Fibroblast of skin of right biceps (primary cell): ENCODE measurements at places on chromosomes 6 and 20.

- DNase-seq = no peak
Measured at GRCh38 chr6:122825163-122825562, 36.1 kb downstream of the SMPDL3A start.

DNA sequence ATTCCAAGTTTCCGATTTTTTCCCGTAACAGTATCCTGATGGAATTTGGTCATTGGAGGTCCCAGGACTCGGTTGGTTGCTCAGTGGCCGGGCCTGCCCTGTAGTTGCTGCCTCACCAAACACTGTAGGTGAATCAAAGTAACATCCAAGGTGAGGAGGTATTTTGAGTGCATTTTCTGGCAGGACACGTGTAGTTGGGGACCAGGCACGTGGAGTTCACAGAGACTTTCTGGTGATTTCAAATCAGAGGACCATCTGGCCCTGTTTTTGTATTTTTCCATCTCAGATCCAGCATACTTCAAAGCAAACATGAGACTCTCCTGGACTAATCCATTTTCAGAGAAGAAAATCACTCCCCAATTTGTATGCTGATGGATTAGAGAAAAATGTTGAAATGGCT is 9.9 kb upstream of the DTD1 start:
- no peak for DNase-seq

- DNase-seq = no peak
Measured at GRCh38 chr20:37336369-37337207, 9.4 kb upstream of the SRC start.

DNA sequence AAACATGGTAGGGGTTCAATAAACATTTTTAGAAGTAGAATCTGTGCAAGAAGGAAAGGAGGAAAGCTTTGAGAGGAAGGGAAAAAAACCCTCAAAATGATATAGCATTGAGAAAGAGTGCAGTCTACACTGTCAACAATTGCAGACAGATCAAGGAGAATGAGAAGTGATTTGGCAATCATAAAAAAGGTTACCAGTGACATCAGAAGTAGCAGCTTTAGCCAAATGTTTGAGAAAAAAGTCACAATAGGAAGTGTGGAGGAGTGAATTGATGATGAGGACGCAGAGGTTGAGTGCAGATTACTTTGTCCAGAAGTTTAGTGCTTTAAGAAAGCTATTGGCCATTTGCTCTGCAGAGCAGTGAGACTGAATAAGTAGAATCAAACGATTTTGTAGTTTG is 155.0 kb downstream of the GJA1 start:
- peak; percentile 9 for DNase-seq

DNA sequence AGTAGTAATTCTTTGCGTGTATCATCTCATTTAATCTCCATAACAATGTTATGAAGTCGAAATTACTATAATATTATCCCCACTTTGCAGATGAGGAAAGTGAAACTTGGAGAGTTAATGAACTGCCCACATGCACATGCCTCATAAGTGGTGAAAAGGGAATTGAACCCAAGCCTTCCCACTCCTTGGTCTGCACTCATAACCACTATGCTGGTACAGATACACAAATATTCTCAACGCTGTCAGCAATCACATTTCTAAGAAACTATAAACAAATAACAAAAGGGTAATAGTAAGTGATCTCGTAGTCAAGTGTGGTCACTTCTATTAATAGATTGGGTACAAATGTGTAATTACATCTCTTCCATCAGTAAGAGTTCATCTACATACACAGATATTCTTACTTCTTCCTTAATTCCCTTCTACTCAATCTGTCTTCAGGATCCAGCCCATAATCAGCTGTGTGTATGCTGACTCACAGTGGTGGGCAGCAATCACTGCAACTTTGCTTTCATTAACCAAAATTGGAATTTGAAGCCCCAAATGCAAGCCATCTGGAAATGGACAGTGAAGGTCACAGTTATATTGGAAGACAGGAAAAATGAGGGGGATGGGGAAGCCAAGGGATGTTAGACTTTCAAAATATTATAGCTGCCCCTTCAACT is 6.6 kb downstream of the PRSS35 start:
- peak; percentile 42 for DNase-seq

DNA sequence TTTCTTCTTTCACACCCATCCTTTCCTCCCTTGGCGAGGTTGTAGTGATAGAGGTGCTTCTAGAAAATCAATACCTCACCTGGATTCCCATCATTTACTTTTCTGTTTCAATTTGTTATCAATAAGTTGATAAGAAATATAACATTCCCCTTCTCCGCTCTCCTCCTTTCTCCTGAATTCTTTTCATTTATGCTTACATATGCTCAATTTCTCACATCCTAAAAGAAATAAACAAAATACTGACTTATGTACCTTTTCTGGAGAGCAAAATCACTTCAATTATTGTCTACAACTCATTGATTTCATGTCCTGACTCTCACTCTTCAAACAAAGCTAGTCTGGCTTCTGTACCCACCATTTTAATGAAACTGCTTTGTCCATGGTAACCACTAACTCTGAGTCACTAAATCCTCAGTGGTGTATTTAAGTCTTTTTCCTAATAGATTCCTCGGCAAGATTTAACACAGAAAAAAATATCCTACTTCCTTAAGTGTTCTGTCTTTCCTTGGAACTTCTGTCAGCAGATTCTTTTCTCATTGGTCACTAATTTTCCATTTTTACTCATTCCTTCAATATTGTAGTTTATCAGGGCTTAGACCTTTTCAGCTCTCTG is 289.6 kb downstream of the RFPL4B start:
- peak; percentile 87 for DNase-seq

GRCh38 chr20:23397961-23398360 is 23.3 kb downstream of the NAPB start:
- peak; percentile 38 for DNase-seq

DNA sequence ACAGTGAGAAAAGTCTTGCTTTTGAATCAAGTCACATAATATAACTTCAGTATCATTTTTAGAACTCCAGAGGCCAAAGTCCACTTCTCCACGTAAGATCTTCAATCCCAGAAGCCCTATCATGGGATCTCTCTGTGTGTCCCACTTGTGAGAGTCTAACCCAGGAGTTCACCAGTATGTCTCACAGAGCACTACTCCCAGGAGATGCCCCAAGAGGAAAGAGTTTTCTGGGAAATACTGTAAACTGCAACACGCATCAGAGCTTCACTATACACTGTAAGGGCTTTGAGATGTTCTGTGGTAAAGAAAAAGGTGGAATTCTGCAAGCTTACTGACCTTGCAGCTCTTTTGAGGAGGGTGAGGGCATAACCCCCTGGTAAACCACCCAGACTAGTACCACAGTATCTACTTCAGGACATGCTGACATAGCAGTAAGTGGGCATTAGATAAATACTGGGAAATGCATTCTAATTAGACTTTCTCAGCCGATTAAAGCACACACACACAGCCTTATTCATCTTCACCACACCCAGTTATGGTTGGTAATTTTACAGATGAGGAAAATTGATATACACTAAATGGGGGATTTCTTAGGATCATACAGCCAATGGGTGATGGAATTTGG is 12.3 kb downstream of the DCBLD1 start:
- peak; percentile 35 for DNase-seq

DNA sequence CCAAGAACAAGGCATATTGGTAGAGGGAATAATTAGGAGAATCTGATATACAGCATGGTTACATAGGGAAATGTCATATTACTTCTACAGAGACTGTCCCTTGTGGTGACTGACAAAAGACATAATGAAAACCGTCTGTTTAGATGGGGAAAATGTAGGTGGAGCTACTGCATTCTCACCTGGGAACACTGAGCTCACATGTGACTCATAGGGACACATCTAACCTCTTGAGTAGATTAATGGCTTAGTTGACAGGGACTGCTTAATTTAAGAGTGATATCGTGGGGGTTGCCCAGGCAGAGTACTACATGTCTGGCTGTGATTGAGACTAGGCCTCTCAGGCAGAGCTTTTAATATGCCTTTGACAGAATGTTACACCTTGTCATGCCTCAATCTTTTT is 235.3 kb upstream of the ZFP64 start:
- DNase-seq = no peak

DNA sequence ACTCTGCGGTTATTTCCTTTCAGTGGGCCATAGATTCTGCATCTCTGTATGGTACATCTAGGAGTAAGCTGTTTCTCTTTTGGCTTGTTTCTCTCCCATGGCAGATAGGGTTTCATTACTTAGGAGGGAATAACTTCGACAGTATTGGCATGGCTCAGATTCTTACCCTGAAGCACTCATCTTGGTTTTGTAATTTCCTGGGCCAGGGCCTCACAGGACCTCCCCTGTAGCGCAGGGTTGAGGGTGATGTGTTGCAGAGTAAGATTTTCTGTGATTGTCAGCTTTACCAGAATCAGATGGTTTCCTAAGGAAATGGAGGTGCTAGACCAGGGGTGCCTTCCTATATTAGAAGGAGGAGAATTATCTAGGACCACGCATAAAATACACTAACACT is 78.3 kb downstream of the STXBP5 start:
- no peak for DNase-seq

DNA sequence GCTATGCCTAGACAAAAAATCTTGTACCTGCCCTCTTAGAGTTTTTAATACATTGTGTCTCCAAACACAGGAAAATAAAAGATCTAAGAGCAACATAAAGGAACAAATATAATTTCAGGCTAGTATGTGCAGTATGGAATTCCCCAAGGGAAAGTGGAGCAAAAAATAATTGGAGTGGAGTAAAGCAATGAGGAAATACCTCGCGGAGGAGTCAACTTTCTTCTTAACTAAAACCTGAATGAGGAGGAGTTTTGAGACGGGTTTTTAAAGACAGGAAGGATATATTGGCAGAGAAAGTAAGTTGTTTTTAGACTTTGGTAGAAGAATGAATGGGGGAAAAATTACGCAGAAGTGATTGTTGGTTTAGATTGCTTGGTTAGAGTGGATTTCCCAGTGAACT is 14.0 kb downstream of the HIVEP1 start:
- peak; percentile 34 for DNase-seq

- no peak for DNase-seq
Measured at GRCh38 chr20:38951611-38952010, 10.5 kb upstream of the DHX35 start.

DNA sequence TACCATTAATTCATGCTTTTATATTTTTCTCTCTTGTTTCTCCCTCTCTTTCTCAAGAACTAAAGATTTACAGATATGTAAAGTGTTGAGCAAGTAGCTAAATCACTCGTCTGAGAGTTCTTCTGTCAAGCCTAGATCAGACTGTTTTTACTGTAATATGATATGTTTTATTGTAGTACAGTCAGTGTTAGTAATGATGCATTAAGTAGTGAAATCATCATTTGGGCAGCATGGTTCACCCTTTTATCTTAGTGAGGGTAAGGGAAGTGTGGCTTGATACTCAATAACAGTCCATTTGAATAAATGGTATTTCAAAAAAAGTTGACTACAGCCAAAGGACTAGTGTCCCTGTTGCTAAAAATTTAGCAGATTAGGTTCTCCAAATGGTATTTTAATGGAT is 9.2 kb downstream of the CYB5R4 start:
- DNase-seq = peak; percentile 70

- DNase-seq = peak; percentile 83
Measured at GRCh38 chr6:35419417-35419816, 32.7 kb upstream of the FANCE start.

- no peak for DNase-seq
Measured at GRCh38 chr20:14744723-14745122, 407.3 kb upstream of the FLRT3 start.

GRCh38 chr6:22071270-22072041 is 225.4 kb downstream of the PRL start:
- peak; percentile 69 for DNase-seq

DNA sequence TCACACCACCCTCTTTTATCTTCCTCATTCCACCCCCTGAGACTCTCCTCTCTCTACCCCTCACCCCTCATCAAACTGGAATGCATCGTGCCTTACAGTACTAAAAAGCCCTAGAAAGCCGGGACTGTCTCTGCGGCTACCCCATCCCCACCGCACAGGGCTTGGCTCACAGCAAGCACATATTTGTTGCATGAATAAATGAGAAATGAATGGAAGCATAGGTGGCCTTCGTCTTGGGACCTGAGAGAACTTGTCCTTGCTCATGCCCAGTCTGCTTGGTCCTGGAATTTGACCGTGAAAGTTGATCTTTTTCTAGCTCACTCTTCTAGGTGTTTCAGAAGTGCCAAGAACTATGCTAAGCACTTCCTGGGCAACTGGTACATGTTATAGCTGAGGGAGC is 53.3 kb downstream of the APCDD1L start:
- DNase-seq = peak; percentile 72

GRCh38 chr6:35713006-35713767 is 23.6 kb upstream of the ARMC12 start:
- DNase-seq = no peak

DNA sequence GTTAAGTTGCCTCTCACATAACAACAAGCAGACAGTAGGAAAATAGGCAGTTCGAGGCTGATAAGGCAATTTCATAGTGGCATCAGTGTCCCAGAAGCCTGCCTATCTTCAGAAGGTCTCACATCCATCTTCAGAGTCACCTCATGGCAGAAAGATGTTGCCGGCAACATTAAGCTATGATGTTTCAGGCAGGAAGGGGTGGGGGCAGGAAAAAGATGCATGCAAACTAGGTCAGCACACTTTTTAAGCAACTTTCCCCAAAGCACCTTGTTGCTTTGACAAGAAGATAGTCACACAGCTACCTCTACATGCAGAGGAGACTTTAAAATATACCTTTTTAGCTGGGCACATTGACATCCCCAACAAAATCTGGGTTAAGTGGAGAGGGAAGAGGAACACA is 43.2 kb upstream of the SMIM8 start:
- DNase-seq = no peak
